ENCODE measurements at places on chromosomes 6 and 20.

DNA sequence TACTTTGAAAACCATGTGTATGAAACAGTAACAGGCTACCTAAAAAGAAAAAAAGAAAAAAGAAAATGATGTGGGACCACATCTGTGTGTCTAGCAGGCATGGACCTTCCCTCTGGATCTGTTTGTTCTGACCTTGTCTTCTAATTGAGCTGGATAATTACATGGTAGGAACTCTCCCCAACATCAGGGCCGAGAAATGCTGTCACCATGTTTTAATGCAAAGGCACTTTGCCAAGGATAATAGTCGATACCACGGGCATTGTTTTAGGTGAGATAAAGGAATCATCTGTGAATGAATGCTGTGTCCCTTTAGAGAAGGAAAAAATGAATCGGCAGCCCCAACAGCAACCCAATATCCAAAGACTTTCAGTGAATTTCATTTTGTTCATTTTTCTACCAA lies 149.1 kb downstream of the ZDHHC14 start:
- DNase-seq: no peak

GRCh38 chr6:5950361-5950785 lies 56.4 kb downstream of the NRN1 start:
- no peak for DNase-seq

DNA sequence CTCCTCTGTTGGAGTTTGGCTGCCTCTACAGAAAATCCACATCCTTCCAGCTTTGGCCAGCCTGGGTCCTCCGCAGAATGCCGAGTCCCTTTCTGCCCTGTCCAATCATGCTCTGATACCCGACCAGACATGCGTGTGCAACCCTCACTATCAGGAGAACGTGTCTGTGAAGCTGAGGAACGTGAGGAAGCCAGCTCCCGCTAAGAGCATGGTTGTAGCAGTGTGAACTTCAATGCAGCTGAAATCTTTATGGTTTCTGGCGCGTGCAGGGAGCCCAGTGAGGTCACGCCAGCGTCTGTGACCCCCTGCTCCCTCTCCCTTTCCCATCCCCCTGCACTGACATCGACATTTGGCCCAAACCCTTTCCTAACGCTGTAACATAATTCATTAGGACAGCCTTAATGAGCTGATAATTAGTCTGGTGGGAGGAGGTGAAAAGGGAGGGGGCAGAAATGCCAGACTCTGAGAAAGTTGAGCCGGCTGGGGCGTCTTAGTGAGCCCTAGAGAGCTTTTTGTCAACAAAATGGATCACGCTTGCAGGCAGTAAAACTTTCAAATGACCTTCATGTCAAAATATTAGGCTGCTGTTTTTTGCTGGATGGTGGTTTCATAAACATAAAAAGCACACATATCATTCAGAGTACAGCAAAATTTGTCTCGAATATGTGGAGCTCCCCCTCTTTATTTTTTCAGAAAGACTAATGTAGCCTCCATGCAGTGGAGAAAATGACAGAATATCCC lies 423.3 kb downstream of the QKI start:
- DNase-seq: no peak

- DNase-seq: no peak
These were observed 40.9 kb upstream of the FAM83D start for GRCh38 chr20:38885357-38885756.

DNA sequence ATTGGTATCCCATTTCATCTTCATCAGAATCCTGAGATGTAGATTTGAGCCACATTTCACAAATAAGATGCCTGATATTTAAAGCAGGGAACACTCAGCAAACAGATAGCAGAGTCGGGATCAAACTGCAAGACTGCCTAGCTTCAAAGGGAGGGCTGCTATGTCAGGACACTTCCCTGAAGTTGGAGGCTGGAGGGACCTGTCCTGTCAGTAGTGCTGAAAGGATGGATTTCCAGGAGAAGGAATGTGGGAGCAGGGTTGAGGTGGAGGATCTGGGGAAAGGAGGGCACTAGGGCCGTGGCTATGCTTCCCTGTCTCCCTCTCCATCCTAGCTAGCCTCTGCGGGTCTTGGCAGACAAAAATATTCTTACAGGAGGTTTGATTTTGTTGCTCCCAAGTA lies 32.2 kb downstream of the COX4I2 start:
- DNase-seq: no peak

- no peak for DNase-seq
These were observed 193.3 kb downstream of the UTRN start for GRCh38 chr6:144478483-144478882.

DNA sequence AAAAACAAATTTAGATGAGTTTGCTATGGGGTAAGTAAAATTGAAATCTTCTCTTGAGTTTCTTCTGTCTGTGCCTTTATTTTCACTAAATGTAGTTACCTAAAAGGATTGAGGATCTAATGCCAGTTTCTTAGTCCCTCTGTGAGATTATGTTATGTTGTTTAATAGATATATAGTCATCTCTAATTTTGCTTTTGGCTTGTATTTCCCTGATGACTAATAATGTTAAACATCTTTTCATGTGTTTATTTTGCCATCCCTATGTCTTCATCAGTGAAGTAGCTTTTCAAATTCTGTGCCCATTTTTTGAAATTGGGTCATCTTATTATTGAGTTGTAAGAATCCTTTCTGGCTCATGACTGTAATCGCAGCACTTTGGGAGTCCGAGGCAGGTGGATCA lies 13.7 kb downstream of the QRSL1 start:
- no peak for DNase-seq

- no peak for DNase-seq
These were observed 2.5 kb downstream of the MYMX start for GRCh38 chr6:44219053-44219814.

- DNase-seq: no peak
These were observed 235.2 kb downstream of the ALDH8A1 start for GRCh38 chr6:134714679-134715078.

GRCh38 chr20:35049776-35050352 lies 42.7 kb downstream of the TRPC4AP start:
- no peak for DNase-seq

DNA sequence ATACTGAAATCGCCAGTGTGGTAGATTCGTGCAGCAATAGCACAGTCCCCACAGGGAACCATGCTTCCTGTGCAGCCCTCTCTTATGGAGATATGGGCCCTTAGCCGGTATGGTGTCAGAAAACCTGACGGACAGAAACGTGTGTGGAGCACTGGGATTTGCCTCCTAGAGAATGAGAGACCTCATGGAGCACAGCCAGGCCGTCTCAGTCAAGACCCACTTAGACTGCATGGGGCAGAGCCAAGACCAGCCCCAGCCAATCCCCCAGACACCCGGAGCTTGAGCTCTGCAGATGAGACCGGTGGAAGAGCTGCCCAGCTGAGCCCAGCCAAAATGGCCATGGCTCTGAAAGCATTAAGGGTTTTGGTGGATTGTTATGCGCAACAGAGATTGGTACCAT lies 163.7 kb downstream of the DLL1 start:
- DNase-seq: no peak

GRCh38 chr6:152173957-152174356 lies 366.5 kb downstream of the ESR1 start:
- DNase-seq: no peak

- DNase-seq: no peak
These were observed 550.5 kb upstream of the MARCKS start for GRCh38 chr6:113306552-113307145.

GRCh38 chr6:79984261-79984660 lies 20.2 kb upstream of the TTK start:
- DNase-seq: no peak

- no peak for DNase-seq
These were observed 24.4 kb upstream of the ARID1B start for GRCh38 chr6:156752666-156753301.

DNA sequence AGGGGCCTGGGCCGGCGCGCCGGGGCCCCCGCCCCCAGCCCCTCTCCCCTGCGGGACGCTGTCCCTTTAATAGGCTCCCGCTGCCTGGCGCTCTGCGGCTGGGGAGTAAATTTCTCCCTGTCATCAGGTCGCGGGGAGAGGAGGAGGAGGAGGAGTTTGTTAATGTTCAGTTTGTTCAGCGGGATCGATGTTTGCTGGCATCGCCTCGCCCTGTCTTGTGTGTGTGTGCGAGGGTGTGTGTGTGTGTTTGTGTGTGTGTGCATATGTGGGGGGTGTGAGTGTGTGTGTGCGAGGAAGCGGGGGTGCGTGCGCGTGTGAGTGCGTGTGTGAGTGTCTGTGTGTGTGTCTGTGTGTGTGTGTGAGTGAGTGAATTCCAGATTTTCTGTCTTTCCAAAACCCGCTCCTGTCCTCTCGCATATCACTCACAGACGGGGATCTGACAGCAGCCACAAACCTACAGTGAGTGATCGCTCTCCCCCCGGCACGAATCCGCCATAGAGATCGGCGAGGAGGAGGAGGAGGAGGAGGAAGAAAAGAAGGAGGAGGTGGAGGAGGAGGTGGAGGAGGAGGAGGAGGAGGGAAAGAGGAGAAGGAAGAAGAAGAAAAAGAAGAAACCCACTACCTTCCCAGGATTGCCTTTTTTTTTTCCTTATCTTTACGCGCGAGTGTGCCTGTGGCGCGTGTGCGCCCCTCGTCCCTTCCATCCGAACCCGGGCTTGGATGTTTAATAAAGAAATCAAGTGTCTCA lies at the start of gene TSHZ2:
Gene TSHZ2 (plus strand): TSS at position 169 of the 748 bp plus-strand sequence. CDS start 936 bp downstream, outside the sequence.
- peak; percentile 36 for DNase-seq

DNA sequence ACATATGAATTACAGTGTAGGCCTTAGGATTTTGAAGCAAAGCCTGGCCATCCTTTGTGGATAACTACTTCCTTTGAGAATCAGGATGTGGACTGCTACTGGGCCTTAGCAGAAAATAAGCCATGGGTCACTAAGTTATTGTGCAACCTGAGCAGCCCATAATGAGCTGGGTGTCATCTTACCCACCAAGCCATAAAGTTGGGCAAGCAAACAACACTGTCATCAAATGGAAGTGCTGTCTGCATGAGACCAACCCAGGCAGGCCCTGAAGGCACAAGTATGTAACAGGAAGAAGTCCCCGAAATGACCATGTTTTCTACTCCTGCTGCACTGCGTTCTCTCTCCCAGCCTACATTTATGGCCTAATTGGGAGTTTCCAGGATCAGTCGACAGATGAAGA lies 205.6 kb upstream of the GGTLC1 start:
- no peak for DNase-seq

DNA sequence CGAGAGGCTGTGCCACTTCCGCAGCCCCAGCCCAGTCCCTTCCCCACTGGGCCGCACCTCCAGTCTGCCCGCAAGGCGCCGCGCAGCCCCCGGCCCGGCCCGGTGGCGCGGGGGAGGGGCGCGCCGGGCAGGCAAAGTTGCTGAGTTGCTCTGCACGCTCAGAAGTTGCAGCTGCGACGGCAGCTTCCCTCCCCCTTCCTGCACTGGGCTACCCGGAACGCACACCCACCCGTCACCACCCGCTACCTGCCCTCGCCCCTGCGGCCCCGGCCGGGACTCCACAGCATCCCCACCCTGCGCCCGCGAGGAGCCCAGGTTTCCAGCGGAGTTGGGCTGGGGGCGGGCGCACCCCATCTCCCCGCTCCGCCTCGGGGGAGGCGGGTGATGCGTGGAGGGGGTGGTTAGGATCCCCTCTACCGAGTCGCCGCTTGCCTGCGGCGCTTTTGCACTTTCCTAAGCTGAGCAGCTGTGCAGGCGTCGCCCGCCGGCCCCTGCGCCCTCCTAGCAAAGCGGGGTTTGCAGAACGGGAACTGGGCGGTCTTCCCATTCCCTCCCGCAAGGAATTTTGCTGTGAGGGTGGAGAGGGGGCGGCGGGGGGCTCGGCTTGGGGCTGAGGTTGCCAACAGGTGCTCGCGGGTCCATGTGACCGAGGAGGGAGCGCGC lies 55.9 kb upstream of the RREB1 start:
- DNase-seq: peak; percentile 10

DNA sequence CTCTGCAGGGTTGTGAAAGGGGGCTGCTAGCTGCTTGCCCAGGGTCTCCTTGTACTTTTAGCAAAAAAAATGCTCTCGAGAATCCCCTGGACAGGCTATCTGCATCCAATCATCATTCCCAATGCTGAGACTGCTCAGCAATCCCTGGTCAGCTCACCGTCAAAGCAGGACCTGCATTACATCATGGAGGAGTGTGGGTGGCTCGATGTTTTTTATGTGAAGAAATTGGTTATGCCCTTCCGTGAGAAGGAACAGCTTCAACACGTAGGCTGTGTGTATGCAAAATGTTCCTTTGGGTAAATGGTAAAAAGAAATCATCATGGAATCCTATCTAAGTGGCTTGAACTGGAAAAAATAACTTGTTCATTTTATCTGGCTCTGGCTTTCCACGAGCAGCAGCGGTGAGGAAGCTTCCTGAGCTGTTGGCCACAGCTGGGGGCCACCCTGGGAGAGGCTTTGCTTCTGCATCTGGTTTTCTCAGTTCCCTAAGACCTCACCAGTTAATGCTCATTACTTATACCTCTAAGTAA lies 111.4 kb downstream of the FYN start:
- no peak for DNase-seq

DNA sequence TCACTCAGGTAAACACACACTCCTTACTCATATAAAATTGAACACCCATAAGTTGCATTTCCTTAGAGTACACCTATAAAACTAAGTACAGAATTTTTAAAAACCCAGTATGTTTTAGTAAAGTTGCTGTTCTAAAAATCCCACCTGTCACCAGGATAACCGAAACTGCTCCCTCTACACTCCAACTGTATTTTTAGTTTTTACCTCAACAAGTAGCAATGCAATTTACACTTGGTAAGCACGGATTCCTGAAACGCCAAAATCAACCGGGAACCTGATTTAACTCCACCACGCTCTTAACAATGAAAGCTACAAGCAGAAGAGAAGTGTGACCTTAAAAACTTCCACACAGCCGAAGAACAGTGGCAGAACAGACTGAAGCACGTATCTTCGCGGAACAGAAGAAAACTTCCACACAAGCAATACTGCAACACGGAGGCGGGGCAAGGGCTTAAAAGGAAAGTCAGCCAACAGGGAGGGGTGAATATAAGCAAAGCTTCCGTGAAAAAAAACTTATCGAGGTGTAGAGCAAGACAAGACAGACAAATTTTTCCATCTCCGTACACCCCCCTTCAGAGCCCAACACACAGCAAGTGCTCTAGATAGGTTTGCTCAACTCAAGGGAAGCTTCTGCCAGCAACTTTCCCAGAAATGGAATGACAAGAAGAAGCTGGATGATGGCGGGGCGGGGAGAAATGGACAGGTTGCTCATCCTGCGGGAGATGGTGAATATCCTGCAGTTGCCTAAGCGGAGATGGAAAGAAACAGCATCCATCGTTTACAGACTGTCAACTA lies 1.4 kb downstream of the STAU1 start:
- DNase-seq: peak; percentile 44

DNA sequence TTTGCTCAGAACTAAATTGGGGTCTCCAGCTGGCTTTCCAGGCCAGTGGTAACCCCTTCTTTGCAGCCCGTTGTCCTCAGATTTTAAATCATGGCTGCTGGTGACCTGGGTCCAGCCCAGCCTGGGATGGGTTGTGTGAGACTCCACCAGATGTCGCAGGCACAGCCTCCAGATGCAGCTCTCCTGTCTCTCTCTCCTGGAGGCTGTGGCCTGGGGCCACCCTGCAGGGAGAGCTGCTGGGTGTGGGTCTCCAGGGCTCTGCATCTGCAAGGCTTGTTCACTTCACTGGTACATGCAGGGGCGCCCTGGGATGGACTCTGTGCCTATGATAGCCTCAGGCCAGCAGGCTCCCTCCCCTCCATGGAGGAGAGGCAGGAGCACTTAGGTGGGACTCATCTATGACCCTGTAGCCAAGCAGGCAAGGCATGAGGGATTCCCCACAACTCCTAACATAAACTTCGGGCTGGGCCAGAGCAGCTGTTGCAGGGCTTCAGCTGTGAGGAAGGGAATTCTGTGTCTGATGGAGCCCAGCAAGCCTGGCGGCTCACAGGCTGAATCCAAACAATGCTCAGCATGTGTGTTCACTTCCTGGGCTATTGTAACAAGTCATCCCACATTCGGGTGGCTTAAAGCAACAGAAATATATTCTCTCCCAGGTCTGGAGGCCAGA lies 94.7 kb upstream of the NXT1 start:
- no peak for DNase-seq

GRCh38 chr6:145953200-145953599 lies 11.0 kb downstream of the SHPRH start:
- DNase-seq: no peak
